ENCODE measurements at places on chromosomes 6 and 20. TPM values are rescaled to one million over a fixed set of nuclear protein-coding genes. Genes with fewer than 3 reads are reported as not detected.

The IGF2R gene
- 51.5 TPM for total RNA-seq

The SYTL3 gene
- 0.43 TPM for total RNA-seq

The VWA7 gene
- 2.3 TPM for total RNA-seq

The PCK1 gene
- total RNA-seq = 1,004 TPM

The CST2 gene
- total RNA-seq = not detected

The TPD52L2 gene
- total RNA-seq = 17.3 TPM

The C6orf120 gene
- total RNA-seq = 18.9 TPM

The MCHR2 gene
- not detected for total RNA-seq

The MLIP gene
- 18.4 TPM for total RNA-seq

The FAM209A gene
- total RNA-seq = not detected

The TMC2 gene
- total RNA-seq = not detected

The MPIG6B gene
- total RNA-seq = 0.33 TPM

The NKX2-4 gene
- not detected for total RNA-seq

The MTFR2 gene
- total RNA-seq = not detected

The C6orf89 gene
- 34.1 TPM for total RNA-seq

The SLC16A10 gene
- total RNA-seq = 14.9 TPM

The SLC12A5 gene
- not detected for total RNA-seq

The DACT2 gene
- total RNA-seq = 1.5 TPM

The MYBL2 gene
- total RNA-seq = 0.63 TPM

The NDUFAF4 gene
- 15.9 TPM for total RNA-seq

The HLA-DQB2 gene
- total RNA-seq = 0.28 TPM

The SFTA2 gene
- total RNA-seq = not detected

The KCNK15 gene
- total RNA-seq = 0.20 TPM

The DPPA5 gene
- total RNA-seq = not detected

The C6orf58 gene
- not detected for total RNA-seq

The ARMC12 gene
- total RNA-seq = 4.6 TPM

The AIF1 gene
- 7.2 TPM for total RNA-seq

The SPO11 gene
- not detected for total RNA-seq

The NKX2-2 gene
- total RNA-seq = not detected

The ADISSP gene
- total RNA-seq = 10.6 TPM

The LTA gene
- total RNA-seq = 0.93 TPM

The PTCRA gene
- total RNA-seq = not detected

The KCNQ5 gene
- not detected for total RNA-seq

The FAM210B gene
- 53.6 TPM for total RNA-seq

The CYP39A1 gene
- total RNA-seq = 35.9 TPM

The TBXT gene
- total RNA-seq = not detected

The PDYN gene
- not detected for total RNA-seq

The OR2H1 gene
- not detected for total RNA-seq

The RIMS1 gene
- total RNA-seq = not detected

The PRICKLE4 gene
- 7.3 TPM for total RNA-seq

The BNIP5 gene
- not detected for total RNA-seq

The LY6G6D gene
- not detected for total RNA-seq

The ULBP2 gene
- total RNA-seq = 0.18 TPM

The ARHGAP40 gene
- not detected for total RNA-seq

The ANGPT4 gene
- total RNA-seq = 0.05 TPM

The GID8 gene
- total RNA-seq = 19.3 TPM

The ZBTB2 gene
- 2.7 TPM for total RNA-seq

All from left lobe of liver (tissue), 2 donors.